ENCODE measurements at places on chromosomes 7 and 10. TPM values are rescaled to one million over a fixed set of nuclear protein-coding genes. Genes with fewer than 3 reads are reported as not detected.

The RSPH10B2 gene
- total RNA-seq: not detected

DNA sequence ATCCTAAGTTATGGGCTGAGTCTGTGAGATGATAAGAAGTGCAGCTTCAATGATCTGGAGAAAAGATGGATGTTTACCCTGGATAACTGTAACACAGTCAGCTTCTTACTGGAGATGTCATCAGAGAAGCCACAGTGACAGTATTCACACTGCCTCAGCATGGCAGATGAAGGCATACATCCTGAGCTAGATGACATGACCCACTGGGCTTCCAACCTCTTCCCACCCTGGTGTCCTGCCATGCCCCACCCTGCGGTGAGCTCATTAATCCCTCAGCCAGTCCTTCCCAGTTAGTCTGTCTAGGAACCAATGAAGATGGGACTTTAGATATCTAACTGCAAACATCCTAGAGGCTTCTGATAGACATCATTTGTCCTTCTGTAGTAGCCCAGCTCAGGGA, 213.8 kb downstream of the TAX1BP1 start:
- no peak for DNase-seq

- no peak for DNase-seq
Measured at GRCh38 chr10:92972886-92973285, 87.7 kb upstream of the CYP26C1 start.

DNA sequence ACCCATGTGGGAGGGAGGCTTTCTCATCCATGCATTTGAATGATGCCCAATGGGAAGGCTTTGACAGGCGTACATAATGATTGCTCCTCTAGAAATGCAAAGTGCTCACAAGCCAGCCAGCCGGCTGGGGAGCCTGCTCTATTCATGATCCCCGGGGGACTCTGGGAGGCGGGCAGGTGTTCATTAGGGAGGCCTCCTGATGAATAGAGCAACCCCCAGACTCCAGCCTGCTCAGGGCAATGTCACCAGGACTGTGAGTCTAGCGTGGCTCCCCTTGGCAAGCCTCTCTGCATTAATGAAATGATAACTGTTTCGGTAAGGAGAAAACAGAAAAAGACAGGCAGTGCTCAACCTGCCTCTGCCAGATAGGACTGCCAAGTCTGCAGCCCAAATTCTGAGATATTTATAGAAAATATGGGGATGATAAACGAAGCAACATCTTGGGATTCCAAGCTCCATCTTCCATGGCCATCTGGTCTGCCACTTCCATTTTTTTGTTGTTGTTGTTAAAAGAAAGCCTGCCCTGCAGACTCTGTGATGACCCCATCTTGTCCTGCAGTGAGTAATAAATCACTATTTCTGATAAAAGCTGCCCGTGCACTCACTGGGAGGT, 236.4 kb downstream of the PRPF18 start:
- DNase-seq: no peak

The FAM25A gene
- total RNA-seq: not detected

DNA sequence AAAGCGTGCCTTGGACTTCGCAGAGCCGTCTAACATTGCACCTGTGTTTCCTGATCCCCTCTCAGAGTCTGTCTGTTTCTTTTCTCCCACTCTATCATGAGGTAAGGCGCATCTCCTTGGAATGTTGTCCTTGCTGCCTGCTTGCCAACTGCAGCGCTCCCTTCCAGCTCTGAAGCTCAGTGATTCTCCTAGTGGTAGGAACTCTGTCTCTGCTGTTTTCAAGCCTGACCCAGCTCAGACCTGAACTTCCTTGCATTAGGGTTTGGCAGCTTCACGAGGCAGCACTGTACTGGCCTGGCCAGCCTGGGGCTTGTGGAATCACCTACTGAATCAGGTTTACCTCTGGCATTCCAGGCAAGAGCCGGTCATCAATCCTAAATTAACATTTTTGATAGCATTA, 123.9 kb downstream of the CREB5 start:
- no peak for DNase-seq

The SP8 gene
- not detected for total RNA-seq

DNA sequence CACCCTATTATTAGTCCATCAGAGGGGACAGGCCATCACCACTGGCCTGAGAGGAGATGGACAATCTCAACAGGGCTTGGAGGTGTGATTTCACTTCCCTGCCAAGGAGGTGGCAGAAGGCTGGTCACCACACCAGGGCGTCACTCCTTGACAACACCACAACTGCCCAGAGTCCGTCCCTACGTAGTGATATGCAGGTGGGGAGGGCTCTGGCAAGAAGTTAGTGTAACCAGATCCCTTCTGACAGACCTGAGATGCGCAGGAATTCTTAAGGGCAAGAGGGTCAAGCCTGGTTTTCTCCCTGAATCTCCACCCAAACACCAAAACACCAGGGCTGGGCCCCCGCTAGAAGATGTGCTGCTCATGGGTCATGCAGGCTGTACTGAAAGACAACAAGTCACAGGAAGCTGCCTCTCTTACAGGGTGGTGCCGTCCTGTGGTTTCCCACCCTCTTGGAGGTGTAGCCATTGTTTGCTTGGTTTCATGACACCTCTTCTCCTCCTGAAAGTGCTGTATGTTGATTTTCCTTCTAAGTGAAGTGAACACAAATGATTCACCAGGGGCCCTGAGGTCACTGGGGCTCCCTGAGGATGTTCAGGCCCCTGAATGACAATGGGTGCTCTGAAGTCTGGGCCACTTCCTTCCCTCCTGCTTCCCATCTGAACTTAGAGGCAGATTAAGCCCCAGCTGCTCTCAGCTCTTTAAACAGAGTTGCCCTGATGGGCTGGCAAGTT, 27.1 kb downstream of the ATXN7L1 start:
- no peak for DNase-seq

- DNase-seq: no peak
Measured at GRCh38 chr7:55092186-55092974, 73.6 kb downstream of the EGFR start.

- DNase-seq: no peak
Measured at GRCh38 chr7:30140456-30140855, 5.7 kb downstream of the MTURN start.

The NODAL gene
- total RNA-seq: 0.49 TPM

- DNase-seq: no peak
Measured at GRCh38 chr10:118792526-118792925, 37.8 kb upstream of the CACUL1 start.

The CFAP70 gene
- total RNA-seq: 1.4 TPM

GRCh38 chr7:68122801-68123200, 1126.2 kb downstream of the TYW1 start:
- DNase-seq: no peak

GRCh38 chr7:130394421-130395195, 14.3 kb downstream of the CPA1 start:
- no peak for DNase-seq

The AGBL3 gene
- total RNA-seq: 0.94 TPM

- DNase-seq: no peak
Measured at GRCh38 chr7:16764942-16765341, 11.4 kb downstream of the TSPAN13 start.

DNA sequence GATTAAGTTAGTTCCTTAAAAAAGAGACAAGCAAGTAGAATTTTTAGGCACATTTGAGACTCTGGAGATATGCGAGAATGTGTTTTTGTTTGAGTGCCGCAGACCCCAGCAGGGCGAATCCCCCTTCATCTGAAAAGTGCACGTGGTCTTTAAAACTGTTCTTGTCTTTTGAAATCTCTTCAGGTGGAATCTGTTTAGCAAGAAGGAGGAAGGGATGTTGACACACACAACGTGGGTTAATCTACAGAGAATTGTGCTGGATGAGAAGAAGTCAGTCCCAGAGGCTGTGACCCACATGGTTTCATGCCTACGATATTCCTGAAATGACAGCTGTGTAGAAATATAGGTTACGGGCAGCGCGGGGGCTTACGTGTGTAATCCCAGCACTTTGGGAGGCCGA, 27.1 kb upstream of the ZFAND2A start:
- DNase-seq: no peak

GRCh38 chr7:131346885-131347592, 19.4 kb downstream of the MKLN1 start:
- DNase-seq: no peak

- no peak for DNase-seq
Measured at GRCh38 chr10:124742413-124743190, 1.6 kb downstream of the FAM53B start.

DNA sequence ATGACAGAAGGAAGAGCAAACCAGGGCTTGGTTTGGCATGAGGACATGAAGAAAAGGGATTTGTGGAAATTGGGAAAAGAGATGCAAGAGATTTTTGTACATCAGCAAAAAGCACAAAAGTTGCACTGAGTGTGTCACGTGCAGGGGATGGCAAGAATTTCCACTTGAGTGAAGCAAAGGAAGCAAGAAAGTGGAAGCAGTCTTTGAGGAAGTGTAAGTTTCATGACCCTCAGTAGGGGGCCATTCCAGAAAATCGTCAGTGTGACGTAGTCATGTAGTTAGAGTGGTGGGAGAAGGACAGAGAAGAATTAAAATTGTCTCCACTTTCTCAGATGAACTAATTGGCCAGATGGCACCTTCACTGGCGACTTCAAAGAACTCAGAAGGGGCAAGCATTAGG, 123.3 kb upstream of the FZD1 start:
- no peak for DNase-seq

GRCh38 chr10:79928028-79928583, 20.8 kb downstream of the SFTPD start:
- DNase-seq: no peak

DNA sequence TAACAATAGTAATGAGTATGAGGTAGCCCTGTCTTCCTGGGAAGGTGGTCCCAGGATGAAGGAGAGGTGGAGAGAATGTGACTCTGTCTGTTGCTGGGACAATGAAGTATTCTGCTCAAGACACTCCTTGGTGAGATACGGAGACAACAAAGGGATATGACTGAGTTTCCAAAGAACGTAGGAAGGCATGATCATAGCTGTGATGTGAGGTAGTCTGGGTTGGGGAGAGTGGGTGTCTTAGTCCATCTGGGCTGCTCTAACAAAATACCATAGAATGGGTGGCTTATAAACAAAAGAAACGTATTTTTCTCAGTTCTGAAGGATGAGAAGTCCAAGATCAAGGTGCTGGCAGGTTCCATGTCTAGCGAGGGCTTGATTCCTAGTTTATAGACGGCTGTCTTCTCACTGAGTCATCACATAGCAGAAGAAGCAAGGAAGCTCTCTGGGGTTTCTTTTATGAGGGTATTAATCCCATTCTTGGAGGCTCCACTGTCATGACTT, 84.9 kb upstream of the RHOBTB1 start:
- no peak for DNase-seq

DNA sequence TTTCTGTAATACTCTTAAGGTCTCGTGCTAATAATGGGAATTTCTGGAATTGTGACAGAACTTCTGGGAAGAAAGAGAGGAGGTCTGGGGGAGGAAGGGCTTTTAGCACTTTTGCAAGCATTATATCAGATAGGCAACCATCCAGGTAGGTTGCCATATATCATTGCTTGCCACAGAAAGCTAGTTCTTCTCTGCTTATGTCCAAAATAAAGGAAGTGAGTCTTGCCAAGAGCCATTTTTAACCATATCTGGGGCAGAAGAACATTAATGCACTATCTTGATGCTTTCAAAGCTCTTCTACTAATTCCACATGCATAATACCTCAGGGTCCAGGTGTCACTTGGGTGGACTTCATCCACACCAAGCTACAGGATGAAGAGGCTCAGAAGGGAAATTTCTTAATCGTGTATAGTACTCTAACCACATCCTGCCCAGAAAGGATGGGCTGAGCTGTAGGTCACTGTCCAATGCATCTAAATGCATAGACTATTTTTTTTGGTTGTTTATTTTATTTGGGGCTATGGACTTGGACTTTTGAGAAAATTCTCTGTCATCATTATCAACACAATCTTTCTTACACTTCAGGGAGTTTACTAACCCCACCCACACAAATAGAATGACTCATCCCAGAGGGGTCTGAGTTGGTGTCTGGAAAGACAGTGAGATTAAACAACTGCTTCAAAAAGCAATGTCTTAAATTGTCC, 68.9 kb upstream of the ADO start:
- DNase-seq: no peak

DNA sequence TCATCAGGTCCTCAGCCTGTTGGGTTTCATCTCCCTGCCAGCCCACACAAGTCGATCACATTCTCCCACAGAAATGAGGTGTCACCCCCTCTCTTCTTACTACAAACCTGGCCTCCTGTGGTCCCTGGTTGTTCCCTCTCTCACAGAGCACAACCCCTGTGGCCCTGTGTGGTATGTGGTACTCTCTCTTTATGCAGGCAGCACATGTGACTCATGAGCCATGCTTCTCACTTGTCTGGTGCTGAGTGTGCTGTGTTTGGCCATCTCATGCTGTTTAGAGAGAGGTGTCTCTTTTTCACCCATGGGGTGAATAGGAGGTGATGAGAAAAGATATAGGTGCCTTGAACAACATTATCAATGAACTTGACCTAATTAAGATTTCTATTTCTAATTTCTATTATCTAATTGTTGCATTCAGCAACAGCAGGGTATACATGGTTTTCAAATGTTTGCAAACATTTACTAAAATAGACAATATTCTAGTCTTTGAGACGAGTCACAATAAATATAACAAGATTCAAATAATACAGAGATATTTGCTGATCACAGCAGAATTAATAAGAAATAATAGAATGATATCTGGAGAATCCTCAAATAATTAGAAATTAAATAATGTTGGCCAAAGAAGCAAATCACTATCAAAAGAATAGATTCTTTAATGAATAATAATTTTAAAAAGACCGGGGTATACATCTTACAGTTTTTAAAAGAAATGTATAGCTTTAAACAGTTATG, 633.8 kb upstream of the IGFBP3 start:
- DNase-seq: no peak

The PHYHIPL gene
- 0.70 TPM for total RNA-seq

DNA sequence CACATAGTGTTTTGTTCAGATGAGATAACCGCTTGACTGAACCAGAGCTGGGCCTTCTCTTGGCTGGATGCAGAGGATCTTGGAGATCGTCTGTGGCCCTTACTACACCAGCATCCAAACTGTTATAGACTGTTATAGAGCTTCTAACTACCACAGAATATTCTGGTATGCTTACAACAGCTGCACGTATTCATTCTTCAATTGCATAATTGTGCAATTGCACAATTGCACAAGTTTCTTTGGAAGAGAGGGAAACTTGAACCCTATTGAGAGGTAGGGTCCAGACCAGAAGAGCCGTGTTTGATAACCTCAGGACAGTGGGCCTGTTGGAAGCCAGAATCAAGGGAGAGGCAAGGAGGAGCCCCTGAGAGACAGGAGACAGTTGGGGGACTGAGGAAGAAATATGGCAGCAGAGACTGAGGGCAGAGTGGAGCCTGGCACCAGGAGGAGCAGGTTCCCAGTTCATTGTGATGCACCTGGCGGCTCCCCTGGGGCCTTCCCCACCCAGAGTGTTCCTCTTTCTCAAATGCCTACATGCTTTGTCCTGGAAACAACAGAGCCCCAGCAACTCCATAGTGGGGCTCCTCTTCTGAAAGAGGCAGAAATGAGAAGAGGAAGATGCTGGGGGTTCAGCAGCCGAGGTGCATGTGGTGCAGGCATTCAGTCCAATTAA, 64.1 kb downstream of the PTPRZ1 start:
- no peak for DNase-seq

DNA sequence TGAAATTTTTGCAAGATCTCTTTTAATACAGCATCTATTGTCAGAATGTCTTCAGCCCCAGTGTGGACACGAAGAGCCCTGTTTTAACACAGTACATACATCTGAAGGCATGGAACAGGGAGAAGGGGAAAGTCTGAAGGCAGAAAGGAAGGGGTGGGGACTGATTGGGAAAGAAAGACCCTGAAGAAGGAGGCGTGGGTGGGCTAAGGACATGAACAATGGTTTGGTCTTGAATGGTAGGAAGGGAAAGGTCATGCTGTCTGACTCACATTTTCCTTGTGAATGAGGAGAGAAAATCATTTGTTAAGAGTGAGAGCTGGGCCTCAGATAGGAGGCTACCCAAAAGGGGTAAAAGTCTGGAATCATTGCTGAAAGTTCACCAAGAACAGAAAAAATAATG, 297.1 kb downstream of the GALNT17 start:
- no peak for DNase-seq

- DNase-seq: no peak
Measured at GRCh38 chr7:15749631-15750030, 63.1 kb upstream of the MEOX2 start.

Data from chondrocyte (in vitro differentiated cells).